Activated naive CD4-positive, alpha-beta T cell treated with Interleukin-2 at 50 U/mL for 16 hours (primary cell): ENCODE measurements at places on chromosomes 6 and 20.

DNA sequence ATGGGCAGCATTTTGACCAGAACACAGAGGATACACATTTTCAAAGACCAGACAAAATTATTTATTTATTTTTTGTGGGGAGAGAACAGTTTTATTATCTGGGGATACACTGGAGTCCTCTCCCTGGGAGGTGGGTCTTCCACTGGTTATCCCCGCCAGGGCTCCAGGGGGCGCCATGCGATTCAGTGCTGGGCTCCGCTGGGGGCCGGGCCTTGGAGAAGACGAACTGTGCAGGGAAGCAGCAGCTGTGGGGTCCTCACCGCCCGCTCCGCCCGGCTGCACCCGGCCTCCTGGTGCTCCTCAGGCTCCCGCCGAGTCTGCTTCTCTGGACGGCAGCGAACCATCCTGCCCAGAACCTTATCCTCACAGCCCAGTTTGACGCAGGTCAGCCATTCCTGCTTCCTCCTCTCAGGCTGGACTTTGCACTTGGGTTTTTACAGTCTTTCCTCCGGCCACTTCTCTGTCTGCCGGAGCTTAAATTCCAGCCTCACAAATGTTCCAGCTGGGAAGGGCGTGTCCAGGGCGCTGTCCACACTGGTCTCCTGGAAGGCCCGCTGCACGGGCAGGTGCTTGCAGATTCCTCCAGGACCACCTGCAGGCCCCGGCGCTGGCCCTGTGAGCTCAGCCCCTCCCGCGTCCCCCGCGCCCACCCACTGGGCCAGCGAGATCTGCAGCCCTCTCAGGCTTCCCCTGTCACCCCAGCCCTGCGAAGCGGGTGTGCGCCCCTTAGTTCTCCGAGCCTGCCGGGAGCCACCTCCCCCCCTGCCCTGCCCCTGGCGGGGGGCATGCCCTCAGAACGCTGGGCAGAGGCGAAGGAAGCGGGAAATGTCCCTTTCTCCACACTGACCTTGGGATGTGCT lies 1830.0 kb upstream of the DEFB115 start:
- DNase-seq, result no peak

GRCh38 chr20:31664696-31665354 lies 27.1 kb downstream of the COX4I2 start:
- no peak for DNase-seq

GRCh38 chr6:35319346-35320030 lies 21.9 kb downstream of the DEF6 start:
- DNase-seq, result no peak

GRCh38 chr6:6975459-6976111 lies 132.2 kb upstream of the RREB1 start:
- DNase-seq, result no peak

- DNase-seq, result no peak
These were observed 17.2 kb downstream of the LAMP5 start for GRCh38 chr20:9531581-9531980.

DNA sequence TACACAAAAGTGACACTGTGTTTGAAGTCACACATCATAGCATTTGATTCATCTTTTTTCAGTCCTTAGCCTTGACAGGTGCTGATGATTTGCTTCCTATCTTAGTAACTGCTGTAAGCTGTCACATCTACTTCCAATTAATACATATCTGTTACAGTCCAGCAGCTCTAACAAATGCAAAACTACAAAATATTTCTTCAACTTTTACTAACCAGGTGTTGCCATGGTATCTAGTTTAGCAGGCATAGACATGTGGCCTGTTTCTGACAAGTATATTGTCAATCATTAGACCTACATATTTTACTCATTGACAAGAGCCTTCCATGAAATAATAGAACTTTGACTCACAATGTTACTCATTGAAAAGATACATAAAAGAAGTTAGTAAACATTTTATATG lies 1159.7 kb downstream of the GRIK2 start:
- no peak for DNase-seq

- no peak for DNase-seq
These were observed 61.7 kb downstream of the MRPL14 start for GRCh38 chr6:44065443-44066140.

GRCh38 chr6:63790334-63790733 lies 154.7 kb downstream of the PHF3 start:
- no peak for DNase-seq

DNA sequence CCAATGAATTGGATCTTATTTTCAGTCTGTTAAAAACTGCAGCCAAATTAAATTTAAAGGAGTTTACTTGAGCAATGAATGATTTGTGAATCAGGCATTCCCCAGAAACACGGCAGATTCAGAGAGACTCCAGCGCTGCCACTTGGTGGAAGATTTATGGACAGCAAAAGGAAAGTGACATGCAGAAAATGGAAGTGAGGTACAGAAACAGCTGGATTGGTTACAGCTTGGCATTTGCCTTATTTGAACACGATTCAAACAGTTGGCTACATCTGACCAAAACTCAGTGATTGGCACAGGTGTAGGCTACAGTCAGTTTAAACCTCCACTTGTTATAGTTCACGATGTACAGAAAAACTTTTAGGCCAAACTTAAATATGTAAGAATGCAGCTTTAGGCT lies 257.6 kb upstream of the IMPG1 start:
- no peak for DNase-seq

GRCh38 chr6:100376103-100376502 lies 88.6 kb downstream of the SIM1 start:
- DNase-seq, result no peak

DNA sequence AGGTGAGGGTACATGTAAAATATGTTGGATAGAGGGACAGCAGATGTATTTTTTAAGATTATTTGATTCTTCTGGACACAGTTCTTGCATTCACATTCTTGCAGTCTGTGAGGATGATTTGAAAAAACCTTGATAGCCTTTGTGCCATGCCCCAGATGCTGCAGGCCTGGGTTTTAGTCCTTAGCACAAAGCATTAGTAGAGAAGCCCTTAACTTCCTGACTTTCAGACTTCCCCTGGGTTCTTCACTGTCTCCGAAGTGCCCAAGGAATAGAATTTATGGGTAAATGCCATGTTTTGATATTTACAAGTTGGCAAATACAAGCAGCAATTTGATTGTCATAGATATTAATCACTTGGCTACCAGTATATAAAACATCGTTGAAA lies 67.6 kb upstream of the SUPT3H start:
- DNase-seq, result no peak

DNA sequence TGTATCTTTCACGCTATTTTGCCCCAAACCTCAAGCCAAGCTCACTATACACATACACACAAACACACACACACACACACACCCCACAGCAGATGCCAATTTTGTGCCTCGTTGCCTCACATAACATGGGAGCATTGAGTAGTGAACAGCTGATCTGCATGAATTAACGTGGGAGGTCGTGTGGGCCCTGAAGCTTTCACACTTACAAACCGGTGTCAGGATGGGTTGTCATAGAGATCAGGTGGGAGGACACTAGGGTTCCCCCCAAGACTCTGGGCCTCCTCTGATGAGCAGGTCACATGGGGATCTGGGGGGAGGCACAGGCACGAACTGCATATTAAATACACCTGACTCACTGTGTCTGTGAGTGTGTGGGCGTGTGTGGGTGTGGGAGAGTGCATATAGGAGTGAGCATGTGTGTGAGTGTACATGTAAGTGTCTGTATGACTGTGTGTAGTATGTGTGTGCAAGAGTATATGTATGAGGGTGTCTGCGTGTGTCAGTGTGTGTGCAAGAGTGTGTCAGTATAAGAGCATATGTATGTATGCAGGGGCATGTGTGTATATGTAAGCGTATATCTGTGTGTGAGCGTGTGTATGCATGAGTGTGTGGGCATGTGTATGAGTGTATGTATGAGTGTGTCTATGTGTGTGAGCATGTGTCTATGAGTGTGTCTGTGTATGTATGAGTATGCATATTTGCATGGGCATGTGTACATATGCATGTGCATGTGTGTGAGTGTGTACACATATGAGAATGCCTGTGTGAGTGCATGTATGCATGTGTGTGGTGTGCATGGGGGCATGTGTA lies 370.4 kb downstream of the PREX1 start:
- DNase-seq, result no peak

- DNase-seq, result no peak
These were observed 69.3 kb downstream of the FAM229B start for GRCh38 chr6:112156668-112157067.

GRCh38 chr6:118292558-118292957 lies 255.5 kb upstream of the PLN start:
- no peak for DNase-seq

GRCh38 chr6:36692220-36692619 lies 5.4 kb upstream of the RAB44 start:
- peak; percentile 33 for DNase-seq

- DNase-seq, result no peak
These were observed 357.0 kb downstream of the LAMA2 start for GRCh38 chr6:129239825-129240491.

DNA sequence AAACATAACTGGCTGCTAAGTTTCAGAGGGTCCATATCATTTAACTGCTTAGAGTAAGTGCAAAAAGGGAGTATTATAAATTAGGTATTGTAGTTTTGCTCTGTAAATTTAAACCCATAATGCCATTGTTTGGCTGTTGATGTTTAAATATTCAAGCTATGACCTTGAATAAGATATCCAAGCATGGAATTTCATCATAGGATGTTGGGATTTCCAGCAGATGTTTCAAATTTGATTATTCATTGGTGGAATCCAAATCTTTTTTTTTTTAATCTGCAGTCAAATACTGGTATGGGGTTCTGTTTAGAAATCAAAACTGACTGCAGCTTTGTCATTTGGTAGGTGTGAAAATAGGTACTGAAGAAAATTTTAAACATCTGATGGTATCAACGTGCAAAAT lies 161.0 kb downstream of the KHDC1L start:
- DNase-seq, result no peak

DNA sequence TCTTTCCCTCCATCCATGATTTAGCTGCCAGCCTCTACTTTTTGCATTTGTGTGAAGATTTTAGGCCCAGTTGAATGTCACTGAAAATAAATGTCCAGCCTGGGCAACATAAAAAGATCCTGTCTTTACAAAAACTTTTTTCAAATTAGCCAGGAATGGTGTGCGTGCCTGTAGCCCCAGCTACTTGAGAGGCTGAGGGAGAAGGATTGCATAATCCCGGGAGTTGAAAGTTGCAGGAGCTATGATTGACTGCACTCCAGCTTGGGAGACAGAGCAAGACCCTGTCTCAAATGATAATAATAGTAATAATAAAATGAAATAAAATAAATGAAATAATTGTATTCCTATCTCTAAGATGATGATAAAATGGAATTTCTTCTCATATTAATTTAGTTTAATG lies 5.0 kb upstream of the GFOD1 start:
- no peak for DNase-seq

DNA sequence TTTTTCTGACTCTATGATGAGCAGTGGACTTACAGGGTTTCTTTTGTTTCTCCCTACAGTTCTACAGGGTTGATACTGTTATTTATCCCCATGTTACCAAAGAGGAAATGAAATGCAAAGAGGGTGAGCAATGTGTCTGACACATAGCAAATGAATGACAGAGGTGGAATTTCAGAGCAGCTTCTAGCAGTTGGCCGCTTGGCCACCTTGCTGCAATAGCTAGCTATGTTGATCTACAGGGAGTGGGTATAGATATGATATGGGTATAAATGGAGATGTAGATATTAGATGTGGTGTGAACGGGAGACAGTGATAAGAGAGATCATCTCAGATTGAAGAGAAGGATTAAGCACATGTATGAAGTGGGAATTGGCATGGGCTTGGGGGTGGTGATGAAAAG lies 10.9 kb upstream of the SLC22A3 start:
- no peak for DNase-seq

GRCh38 chr6:71033171-71033570 lies 76.3 kb upstream of the B3GAT2 start:
- no peak for DNase-seq

DNA sequence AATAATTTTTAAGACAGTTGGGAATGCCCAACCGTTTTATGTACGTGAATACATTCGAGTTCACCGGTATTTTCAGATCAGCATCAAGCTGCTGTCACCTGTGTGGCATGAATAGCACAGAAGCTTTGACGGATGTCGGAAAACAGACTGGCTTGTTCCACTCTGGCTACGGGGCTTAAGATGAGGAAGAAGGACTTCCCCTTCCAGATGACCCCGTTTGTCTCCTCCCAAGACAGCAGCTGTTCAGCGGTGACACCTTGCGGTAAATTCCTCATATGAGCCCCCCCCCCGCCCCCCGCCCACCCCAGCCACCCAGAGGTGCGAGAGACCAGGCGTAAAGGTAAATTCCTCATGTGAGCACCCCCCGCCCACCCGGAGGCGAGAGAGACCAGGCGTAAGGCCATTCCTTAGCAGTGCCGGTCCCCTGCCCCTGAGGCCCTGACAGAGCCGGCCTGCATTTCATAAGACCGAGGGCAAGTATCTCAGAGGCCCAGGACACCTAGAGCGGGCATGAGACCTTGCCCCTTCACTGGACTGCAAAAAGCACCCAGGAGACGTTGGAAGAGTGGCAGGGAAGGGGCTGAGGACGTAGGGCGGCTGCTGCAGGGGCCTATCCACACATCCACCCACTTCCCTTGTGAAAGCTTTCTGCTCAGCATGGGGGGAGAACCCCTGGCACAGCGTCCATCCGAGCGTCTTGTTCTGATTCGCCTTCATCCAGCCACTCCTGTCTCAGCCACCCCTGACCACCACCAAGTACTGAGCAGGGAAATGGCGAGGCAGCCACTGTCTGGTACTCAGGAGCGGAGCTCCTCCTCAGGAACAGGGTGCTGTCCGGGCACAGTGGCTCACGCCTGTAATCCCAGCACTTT lies 7.3 kb upstream of the PCMTD2 start:
- no peak for DNase-seq

DNA sequence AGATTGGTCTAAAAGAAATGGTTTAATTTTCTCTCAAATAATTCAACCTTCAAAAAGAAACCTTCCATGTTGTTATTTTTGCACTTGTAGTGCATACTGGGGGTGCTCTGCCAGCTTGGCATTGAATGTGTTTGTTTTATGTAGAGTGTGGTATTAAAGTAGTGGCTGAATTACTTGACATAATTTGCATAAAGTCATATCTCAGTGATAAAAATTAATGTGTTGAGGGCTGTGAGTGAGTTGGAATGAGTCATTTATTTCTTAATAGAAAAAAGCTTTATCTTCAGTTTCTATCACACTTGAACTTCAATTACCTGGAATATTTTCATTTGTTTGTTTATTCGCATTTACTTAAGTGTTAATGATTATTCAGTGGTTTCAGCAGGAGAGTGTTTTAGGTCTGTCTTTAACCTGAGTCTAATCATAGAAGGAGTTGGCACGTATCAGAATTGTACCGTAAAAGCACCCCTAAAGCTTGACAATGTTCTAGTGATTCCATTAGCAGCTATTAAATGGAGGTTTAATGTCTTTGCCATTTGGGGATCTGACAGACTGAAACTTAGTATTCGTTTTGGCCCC lies 801.2 kb upstream of the FLRT3 start:
- no peak for DNase-seq

DNA sequence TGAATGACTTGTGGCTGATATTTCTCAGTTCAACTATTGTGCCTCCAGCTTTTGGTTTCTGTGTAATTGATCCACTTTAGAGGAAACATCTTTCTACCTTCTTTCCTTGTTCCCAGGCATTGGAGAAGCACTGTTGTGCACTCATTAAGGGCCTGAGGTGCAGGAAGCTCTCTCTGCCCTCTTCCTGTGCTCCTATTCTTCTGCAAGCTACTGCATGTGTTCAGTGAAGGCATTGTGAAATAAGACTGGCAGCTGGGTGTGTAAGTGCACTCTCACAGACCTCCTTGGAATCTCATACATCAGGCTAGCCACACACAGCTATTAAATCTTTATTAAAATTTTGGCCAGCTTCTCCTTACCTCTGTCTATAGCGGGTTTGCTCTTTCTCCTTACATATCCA lies 177.8 kb downstream of the OGFRL1 start:
- no peak for DNase-seq

- no peak for DNase-seq
These were observed 44.2 kb upstream of the TAB2 start for GRCh38 chr6:149273318-149273717.

- DNase-seq, result no peak
These were observed 17.8 kb downstream of the AAR2 start for GRCh38 chr20:36254076-36254475.
